Activated T-helper 1 cell treated with anti-CD3 and anti-CD28 coated beads, Interleukin-2, amount 50 U/mL, for 16 hours (primary cell): ENCODE measurements at places on chromosomes 3 and 15.
A peak's percentile ranks its signal among the peaks of the same experiment; 100 is the strongest.

DNA sequence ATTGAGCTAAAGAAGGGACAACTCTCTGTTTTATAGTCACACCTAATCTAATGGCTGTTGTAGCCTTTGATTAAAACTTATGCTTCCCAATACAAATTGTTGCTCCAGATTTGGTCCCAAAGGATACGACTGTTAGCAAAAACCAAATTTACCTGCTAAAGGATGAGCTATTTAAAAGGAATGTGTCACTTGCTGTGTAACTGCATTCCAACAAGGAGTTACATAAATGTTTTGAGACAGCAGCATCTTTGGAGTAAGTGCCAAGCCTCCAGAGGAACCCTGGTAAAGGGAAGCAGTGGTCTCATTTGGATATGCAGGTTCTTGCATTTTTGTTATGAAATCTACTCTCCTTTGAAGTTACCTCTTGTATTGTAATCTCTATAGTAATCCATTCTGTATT is 233.3 kb downstream of the THSD4 start:
- no peak for DNase-seq

DNA sequence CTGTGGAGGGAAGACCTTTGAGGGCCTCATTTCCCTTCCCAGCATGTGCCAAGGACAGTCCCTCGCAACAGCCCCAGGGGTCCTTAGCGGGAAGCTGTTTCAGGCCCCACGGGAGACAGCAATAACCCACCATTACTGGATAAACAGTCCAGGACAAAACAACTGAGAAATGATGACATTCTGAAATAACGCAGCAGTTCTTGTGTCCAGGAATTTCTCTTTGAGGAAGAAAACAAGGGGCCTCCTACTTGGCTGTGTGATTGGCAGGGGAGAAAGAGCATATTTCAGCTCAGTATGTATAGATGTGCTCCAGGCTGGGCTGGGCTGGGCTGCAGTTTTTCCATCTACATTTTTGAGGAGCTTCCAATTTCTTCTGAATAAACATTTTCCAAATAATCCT is 82.2 kb upstream of the THBS1 start:
- no peak for DNase-seq

GRCh38 chr3:62467966-62468722 is 94.8 kb upstream of the FEZF2 start:
- no peak for DNase-seq

DNA sequence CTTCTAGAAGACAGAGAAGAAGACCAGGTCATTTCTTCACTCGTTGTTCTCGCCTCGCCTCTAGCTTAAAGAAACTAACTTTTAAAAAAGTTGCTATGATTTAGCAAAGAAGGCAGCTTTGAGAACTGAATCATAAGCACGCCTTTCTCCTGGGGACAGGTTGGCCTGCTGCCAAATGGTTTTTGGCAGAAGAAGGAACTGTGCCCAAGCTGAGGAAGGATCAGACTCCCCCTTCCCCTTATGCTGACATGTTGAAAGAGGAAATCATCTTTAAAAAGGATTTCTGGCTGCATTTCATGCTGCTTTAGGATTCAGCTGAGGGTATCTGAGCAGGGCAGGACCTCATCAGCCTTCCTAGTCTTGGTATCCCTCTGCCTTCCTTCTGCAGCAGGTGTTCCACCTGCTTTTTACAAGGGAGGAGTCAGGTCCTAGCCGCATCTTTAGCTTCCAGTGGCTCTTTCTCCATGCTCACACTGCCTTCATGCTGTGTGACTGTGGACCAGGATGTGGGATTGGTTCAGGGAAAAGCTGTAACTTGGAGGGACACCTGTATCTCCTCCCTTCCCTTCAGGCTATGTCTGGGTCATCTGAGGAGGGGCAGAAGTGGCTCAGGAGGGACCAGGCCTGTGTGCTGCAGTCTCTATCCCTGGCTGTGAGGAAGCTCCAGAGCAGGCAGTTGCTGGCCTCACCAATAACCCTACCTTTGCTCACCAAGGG is 34.1 kb upstream of the HACD2 start:
- DNase-seq = no peak

- no peak for DNase-seq
These were observed 257.9 kb upstream of the ALCAM start for GRCh38 chr3:105108823-105109222.

- DNase-seq = no peak
These were observed 31.3 kb downstream of the CCDC13 start for GRCh38 chr3:42741796-42742195.

DNA sequence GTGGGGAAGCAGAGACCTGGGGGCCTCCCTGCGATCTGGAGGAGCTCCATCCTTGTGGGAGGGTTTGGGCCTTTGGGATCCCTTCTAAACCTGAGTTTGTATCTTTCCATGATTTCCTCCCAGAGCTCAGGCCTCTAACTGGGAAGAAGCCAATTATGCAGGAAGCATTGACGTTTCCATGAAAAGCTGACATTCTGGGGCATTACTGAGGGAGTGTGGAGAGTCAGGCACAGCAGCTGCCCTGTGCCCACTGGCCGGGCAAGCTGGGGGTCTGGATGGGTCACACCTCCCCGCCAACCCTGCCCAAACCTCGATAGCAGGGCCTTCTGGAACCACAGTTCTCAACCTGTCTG is 74.9 kb downstream of the EFCAB12 start:
- no peak for DNase-seq

DNA sequence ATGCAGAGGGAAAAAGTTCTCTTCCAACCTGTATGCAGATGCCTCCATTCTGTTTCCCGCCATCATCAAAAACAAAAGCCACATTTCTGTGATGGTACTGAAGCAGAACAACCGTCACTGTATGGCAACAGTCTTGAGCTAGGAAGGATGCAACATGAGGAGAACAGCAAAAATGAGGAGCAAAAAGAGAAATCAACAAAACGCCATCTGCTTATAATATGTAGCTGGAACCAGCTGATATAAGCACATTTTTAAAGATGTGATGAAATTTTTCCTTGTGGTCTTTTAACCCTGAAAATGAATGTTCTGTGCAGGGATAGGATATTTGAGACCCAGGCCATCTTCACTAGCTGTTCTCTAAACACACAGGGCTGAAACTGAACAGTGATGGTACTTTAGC is 287.0 kb downstream of the ZIC4 start:
- no peak for DNase-seq

DNA sequence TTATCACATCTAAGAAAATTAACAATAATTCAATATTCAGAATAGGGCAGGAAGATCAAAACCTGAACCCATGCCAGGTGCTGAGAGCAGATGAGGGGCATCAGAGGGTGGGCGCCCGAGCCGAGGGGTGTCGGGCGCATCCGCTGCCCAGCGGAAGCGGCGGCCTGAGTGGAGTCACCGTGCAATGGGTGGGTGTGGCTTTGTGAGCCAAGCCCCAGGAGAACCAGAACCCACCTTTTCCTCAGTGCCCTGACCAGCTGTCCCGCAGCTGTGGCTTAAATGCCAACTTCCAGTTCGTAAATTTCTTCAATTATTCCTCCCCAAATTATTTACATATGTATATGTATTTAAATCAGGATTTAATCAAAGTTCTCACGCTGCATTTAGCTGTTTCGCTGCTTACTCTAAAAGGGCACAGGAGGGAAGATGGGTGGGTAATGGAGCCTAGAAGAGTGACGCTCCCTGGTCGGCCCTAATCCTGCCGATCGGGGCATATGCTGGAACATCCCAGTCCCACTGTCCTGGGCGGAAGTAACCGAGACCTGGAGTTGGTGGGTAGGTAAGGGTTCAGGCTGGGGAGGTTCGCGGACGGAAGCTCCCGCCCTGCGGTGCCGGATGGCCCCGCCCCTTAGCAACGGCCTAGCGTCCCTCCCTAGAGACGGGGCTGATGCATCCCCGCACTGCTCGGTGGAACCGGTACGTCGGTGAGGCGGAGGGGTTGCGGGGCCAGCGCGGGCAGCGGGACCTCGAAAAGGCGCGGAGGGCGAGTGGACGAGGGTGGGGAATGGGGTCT is 1.3 kb downstream of the DNAH1 start:
- peak; percentile 46 for DNase-seq

GRCh38 chr3:134040066-134040465 is 10.3 kb upstream of the SLCO2A1 start:
- DNase-seq = no peak

DNA sequence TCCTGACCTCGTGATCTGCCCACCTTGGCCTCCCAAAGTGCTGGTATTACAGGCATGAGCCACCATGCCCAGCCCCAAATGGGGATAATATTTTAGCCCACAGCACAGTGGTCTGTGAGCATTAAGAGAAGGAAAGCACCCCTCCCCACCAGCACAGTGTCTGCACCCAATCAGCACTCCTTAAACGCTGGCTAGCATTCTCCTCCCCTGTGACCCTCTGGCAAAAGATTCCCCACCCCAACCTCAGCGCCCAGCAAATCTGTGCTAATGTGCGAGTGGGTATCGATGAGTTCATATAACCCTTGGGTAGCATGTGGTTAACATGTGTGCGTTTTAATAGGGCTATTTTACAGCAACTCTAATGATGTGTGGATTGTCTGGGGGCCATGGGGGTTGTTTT is 18.3 kb upstream of the EPHB3 start:
- no peak for DNase-seq

DNA sequence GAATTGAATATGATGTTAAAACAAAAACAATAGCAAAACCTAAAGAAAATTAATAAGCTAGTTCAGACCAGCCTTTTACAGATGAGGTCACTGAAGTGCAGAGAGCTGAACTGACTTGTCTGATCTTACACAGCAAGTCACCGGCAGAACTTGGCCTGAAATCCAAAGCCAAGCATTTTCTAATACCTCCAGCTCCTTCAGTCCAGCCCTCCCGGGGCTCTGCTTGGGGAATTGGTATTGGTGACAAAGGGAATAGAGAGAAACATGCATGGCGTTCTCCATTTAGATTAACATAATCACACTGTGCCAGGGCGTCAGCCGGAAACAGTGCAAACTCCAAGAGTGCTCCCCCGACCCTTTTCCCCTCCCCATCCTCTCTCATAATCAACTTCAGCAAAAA is 14.1 kb upstream of the ZSCAN2 start:
- DNase-seq = no peak

DNA sequence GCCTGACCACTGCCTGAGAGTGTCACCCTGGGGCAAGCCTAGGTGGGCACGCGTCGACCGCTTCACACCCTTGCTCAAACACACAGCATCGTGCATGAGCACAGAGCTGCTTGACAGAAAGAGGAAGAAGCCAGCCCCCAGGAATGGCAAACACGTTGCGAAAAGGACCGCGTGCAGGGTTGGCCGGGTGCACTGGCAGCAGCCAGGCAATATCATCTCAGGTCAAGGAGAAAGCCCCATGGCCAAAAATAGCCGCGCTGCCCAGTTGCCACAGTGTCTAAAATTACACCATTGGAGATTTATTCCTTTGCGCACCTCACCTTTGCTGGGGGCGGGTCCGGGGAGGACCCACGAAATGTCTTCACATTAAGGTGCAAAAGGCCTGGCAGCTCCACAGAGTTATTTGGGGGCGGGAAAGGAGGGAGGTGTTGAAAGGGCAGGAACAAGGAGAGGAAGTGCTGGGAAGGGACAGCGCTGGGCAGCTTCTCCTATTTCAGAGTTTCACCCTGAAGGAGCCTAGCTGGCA is 44.7 kb upstream of the NR2F2 start:
- DNase-seq = no peak

DNA sequence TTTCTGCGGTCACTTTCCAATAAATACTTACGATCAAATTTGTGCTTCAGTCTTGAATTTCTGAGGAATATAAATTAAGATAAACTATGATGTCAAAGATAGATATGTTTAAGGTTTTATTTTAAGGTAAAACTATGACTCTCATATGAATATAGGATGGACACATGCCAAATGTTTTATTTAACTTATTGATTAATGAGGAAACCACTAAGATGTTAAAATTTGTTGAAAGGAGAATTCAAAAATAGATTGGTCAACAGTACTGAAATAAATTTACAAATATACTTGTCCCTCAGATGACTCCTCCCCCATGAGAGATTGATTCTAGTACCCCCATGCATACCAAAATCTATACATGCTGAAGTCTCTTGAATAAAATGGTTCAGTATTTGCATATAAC is 319.7 kb upstream of the KCNH8 start:
- no peak for DNase-seq

DNA sequence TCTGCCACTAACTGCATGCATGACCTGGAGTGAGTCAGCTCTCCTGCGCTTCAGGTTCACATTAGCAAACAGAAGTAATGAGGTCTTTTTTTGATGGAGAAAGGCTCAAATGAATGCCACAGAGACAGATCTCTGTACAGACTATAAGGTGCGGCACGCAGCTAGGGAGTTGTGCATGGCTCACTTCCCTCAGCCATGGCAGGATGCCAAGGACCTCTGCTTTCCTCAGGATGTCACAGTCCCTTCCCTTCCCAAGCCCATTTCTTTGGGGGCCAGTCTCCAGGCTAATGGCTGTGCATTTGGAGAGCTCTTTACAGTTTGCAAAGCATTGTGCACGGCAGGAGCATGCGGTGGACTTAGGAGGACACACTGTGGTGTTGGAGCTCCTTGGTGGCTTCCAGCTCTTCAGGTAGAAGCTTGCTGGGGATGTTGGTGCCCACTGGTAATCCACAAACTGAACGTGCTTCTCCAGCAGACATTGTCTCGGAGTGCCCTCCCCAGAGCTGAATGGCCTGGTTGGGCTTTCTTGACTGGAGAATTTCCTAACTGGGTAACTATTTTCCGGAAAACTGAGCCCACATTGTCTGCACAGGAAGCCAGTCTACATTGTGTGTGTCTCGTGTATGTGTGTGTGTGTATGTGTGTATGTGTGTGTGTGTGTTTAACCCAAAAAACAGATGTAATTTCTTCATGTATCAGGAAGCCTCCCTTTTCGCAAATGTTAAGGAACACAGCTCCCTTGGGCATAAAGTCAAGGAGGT is 172.5 kb upstream of the TLE3 start:
- DNase-seq = no peak

GRCh38 chr3:196650740-196651311 is 11.3 kb downstream of the NRROS start:
- no peak for DNase-seq

DNA sequence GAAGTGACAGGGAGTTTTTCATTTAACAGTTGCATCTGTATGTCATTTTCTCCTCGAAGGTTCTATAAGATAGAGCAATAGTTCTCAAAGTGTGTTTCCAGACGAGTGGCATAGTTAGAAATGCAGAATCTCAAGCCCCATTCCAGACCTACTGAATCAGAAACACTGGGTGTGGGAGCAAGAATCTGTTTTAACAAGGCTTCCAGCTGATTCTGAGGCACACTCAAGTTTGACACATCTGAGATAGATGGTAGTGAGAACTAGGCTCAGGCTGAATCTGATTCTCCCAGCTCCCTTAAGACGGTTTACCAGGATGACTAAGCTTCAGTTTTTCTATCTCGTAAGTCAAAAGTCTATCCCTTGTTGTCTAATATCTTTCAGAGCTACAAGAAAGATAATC is 159.8 kb upstream of the NUDT16 start:
- DNase-seq = no peak
